ENCODE measurements at places on chromosomes 2 and 18. TPM values are rescaled to one million over a fixed set of nuclear protein-coding genes. Genes with fewer than 3 reads are reported as not detected.

OSR1 gene
- total RNA-seq, result 6.3 TPM

FHOD3 gene
- total RNA-seq, result 3.3 TPM

ANKAR gene
- total RNA-seq, result 2.1 TPM

SCN3A gene
- total RNA-seq, result not detected

BOD1L2 gene
- not detected for total RNA-seq

EVX2 gene
- total RNA-seq, result not detected
